ENCODE measurements at places on chromosomes 1 and 21.

DNA sequence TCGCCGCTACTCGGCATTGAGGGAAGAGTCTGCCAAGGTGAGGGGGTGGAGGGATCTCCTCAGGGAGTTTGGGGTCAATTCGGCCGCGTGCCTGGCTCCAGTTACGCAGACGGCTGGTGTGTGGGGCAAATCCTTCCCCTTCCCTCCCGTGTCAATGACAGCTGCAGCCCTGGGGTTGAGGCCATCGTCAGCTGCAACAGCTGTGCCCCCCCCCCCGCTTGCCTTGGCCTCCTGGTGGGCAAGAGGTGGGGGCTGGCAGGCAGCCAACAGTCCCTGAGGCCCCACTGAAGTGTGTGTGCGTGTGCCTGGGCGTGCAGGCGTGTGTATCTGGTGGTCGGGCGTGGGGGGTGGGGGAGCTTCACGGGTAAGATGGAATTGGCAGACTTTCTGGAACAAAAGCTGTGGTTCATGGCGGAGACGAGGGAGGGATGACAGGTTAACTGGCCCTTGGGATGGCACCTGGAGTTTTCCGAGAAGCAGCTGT is 25.6 kb downstream of the PPFIA4 start:
- DNase-seq = no peak

DNA sequence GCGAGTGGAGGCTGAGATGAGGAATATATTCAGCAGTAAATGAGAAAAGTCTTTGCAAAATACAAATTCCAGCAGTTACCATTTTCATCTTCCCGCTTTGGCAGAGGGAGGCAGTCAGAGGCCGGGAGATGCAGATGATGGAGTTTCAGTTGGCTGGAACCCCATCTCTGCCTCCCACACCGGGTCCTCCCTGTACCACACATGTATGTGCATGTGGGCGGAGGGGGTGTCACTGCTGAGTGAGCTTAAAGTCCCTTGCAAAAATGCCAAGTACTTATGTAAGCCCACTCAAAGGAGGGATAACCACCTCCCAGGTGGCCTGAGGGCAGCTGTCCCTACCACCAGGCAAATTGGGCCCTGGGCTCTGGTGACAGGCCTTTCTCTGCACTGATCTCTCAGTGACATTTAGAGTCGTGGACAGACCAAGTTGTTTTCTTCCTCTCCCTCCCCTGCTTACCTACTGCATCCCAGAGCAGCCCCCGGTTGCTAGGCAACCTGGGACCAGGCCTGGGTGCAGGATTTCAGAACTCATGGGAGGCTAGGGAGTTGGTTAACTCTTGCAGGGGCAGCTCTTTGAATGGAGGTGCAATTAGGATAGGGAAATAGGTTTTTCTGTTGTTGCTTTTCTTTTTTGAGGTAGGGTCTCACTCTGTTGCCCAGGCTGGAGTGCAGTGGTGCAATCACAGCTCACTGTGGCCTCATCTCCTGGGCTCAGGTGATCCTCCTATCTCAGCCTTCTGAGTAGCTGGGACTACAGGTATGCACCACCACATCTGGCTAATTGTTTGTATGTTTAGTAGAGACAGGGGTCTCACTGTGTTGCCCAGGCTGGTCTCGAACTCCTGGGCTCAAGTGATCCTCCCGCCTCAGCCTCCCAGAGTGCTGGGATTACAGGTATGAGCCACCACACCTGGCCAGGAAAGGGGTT is 17.1 kb upstream of the UBXN10 start:
- DNase-seq = no peak

DNA sequence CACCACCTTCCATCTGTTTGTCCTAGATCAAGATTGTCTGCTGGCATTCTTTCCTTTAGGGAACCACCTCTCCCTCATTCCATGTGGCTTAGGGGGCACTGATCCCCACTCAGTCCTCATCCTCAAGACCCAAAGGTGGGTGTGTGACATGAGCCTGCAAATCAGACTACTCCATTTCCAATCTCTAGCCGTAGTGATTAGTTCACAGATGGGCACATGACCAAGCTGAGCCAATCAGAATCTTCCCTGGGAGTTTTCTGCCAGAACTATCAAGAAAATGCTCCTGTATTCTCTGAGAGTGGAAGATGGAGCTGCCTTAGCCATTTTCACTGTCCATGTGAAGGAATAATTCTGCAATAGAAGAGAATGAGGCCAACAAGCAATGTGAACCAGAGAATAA is 19.3 kb upstream of the PTPRF start:
- DNase-seq = no peak

- DNase-seq = no peak
Observed at GRCh38 chr1:235898126-235898525, 31.4 kb upstream of the LYST start.

DNA sequence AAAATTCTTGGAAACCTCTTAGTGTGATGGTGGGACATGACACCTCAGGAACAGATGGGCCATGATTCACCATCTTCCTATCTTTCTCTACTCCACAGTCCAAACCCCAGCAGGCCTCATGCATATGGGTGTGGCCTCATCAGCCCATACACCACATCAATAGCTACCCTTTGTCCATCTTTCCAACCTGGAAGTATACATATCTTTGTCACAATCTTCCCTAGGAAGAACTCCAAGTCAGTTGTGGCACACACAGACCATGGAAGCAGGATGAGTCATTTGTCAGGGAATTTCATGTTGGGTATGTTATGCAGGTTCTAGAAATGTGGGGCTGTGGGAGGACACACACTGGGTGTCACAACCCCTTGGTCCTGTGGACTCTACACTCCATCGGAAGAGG is 30.5 kb upstream of the CLCA4 start:
- DNase-seq = no peak

GRCh38 chr1:118023199-118023598 is 93.7 kb downstream of the WDR3 start:
- no peak for DNase-seq

- no peak for DNase-seq
Observed at GRCh38 chr1:3809680-3810079, 13.4 kb upstream of the LRRC47 start.

DNA sequence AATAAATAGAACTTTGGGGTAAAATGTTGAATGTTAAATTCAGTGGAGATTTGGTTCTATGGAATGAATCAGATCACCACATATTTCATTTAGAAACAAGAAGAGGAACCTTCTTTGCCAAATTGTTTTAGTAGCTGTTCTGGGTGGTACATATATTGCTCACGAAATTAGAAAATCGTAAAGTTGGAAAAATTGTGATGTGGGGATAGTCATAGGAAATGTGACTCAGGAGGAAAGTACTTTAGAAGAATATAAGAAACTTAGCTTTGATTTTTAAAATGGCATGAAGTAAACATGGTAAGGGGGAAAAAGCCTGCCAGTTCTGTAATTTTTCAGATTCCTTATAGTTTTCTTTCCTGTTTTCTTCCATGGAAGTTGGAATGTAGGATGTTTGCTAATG is 27.4 kb downstream of the RRP15 start:
- no peak for DNase-seq

GRCh38 chr1:160664573-160665051 is 17.8 kb upstream of the SLAMF1 start:
- no peak for DNase-seq

- no peak for DNase-seq
Observed at GRCh38 chr1:23889074-23889473, 21.0 kb upstream of the FUCA1 start.
